ENCODE measurements at places on chromosomes 3 and 15. TPM values are rescaled to one million over a fixed set of nuclear protein-coding genes. Genes with fewer than 3 reads are reported as not detected.

GRCh38 chr3:16227566-16227965 lies 37.2 kb downstream of the DPH3 start:
- DNase-seq = no peak

RBP2 gene
- total RNA-seq = 0.78 TPM

GRCh38 chr15:65408324-65409035 lies 14.3 kb downstream of the IGDCC4 start:
- no peak for DNase-seq

ZNF662 gene
- total RNA-seq = 1.1 TPM

DNA sequence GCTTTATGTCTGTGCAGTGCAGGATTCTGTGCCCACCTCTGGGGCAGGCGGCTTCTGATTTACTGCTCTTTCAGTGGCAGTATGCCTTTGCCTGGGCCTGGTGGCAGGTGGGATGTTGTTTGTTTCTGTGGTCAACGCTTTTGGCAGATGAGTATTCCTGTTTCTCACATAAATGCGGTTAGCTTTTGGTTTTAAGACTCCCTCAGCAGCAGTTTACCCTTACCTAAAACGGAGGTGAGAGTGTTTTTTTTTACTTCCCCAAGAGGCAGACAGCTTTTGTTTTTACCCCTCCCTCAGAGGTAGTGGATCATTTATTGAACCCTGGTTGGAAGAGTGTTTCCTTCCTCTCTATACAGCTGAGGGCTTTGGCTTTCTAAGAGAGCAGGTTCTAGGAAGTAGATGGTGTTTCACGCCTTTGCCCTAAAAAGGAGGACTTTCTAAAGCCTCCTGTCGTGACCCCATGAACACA lies 134.1 kb upstream of the PLSCR5 start:
- peak; percentile 6 for DNase-seq

TGM4 gene
- not detected for total RNA-seq

CAMK2N2 gene
- not detected for total RNA-seq

DNA sequence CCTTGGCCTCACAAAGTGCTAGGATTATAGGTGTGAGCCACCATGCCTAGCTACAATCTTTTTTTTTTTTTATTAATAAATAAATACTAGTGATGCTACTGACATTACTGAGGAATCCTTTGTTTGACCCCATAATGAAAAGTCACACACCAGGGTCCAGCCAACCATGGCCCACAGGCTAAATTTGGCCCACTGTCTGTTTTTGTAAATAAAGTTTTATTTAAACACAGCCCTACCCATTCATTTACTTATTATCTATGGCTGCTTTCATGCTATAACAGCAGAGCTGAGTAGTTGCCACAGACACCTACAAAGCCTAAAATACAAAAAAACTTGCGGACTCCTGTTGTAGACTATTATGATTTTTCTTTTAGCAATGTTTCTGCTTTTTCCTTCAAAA lies 7.4 kb downstream of the INTS14 start:
- DNase-seq = no peak

DNA sequence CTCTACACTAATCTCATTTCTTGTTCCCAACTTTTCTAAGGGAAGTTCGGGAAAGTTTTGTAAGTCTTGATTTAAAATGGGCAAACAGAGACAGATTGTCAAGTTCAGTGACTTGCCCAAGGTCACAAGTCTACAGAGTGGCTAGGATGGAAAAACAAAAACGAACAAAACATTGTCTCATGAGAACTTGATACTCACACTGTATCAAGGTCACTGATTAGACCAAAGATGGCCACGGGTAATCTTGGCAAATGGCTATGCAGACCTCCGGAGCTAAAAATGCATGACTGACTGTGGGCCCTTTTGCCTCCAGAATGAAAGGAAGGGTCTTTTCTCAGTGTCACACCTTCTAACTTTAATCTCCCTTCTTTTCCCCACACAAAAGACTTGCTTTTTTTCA lies 460.9 kb downstream of the FOXP1 start:
- no peak for DNase-seq

All from myocyte (in vitro differentiated cells).